ENCODE measurements at places on chromosomes 5 and 9.

- DNase-seq, result no peak
These were observed 80.9 kb downstream of the PIP5K1B start for GRCh38 chr9:68785965-68786364.

- DNase-seq, result no peak
These were observed 73.4 kb downstream of the HABP4 start for GRCh38 chr9:96523374-96523773.

GRCh38 chr9:77392328-77392727 is 215.0 kb downstream of the VPS13A start:
- DNase-seq, result no peak

DNA sequence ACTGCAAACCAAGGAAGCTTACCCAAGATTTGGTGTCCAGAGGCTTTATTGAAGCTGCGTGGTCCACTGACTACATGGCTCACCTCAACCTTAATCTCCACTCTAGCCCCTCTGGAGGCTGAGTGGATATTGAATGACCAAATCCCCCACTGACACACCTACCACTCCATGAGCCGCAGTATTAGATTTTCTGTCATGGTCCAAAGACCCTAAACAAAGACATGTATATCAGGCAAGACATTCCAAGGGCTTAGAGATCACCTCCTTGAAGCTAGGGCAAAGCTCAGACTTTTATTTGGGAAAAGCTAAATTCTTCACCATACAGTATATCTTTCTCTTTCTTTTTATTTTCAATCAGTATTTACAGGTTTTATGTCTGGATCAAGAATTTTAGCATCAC is 346.2 kb upstream of the CTNND2 start:
- no peak for DNase-seq

DNA sequence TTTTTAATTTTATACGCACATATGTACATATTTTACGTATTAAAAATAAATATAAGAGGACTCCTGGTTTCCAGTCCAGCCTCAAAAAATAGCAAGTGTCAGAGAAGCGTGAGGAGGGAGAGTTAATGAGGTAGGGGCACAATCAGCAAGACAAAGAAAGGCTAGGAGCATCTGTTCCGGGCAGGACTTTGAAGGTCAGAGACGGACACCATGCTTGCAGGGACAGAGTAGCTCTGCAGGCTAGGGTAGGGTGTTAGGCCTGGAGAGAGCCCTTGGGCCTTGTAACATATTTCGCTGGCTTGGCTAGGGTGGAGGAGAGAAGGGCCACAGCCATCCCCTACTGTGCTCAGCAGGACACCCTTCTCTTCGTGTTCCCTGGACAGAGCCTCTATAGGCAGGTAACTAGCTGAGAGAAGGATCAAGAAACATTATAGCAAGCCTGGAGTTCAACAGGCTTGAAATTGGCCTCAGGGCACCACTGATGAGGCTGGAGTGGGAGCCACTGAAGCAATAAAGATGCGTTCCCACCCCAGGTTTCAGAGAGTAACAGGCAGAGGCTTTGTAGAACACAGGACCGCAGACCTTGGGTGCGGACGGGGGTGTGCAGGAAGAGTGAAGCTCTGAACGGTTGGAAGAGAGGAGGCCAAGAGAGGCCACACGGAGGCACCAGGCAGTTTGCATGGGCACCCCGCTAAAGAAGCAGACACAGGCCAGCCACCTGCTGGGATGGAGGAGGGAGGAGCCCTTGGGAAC is 9.7 kb upstream of the IPPK start:
- no peak for DNase-seq

DNA sequence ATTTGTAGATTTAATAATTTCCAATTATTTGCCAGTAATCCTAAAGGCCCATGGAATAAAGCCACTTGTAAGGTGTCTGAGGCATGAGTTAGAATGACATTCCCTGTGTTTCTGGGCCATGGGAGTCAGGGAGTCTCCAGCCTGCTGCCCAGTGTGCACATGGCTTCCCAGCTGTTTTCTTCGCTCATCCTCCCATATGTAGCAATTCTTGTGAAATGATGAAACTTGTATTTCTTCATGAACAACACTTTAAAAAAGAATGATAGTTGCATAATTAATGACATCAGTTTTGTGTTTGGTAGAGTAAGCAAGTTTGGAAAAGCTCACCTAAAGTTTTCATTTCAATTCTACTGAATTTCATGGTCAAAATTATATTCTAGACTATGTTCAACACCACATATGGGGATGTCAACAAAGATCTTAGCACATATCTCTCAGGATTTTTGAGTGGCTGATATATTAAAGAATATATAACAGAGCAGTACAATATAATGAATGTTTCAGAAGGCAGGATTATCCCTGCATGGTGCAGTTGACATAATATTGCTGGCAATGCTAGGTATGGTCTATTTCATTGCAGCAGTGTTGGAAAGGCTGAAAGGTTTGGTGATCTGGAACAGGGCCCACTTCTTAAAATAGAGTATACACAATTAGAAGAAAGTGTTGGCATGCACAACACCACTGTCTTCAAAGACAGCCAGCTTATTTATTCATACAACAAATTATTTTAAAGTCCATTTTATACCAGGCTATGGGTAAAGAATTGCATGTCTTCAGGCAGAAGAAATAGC is 44.7 kb downstream of the GRIN3A start:
- DNase-seq, result no peak

DNA sequence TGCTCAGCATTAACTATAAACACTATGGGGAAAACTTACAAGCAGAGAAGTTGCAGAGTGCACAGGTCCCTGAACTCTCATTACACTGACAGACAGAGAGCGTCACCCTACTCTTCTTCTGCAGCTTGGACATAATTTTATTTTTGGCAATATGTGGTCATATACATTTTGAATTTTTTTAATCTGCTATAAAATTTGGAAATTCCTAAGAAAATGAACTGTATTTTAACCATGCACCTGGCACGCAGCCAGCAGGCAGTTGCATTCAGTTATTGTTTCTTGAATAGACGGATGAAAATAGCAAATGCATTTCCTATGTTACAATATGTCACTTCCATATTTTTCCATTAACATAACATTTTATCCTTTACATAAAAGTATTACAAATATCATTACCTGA is 100.2 kb downstream of the SLC25A46 start:
- no peak for DNase-seq

- no peak for DNase-seq
These were observed 181.9 kb downstream of the ZNF462 start for GRCh38 chr9:107044872-107045271.

DNA sequence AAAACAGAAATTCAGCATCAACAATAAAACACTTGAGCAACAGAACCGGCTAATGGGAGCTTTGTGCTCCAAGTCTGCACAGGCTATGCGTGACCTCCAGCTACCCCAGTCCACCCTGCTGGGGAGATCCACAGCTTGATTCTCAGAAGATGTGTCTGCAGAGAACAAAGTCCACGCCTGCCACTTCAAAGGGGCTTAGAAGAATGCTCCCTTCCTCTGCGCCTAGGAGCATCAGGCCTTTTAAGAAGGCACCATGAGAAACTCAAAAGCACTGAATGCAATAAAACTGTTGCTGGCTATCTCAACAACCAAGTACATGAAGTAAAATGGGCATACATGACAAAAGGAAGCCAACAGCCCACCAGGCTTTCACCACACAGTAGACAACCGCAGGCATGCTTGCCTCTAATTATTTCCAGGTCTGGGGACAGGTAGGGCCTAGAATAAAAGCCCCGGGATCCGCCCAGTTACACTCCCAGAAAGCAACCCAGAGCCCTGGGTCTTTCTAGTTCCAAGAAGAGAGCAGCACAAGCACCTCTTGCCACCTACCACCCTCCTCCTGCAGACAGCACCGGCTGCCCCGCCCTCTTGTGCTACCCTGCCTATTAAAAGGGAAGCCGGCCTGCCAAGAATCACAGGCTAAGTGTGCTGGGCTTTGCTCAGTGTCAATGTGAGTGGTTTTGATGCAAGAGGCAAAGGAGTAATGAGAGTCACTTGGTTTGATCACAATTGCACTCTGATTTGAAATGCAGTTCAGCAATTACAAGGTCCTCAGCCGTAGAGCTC is 123.2 kb downstream of the SPOCK1 start:
- DNase-seq, result no peak

- DNase-seq, result no peak
These were observed 73.0 kb upstream of the MPDZ start for GRCh38 chr9:13352451-13352979.

DNA sequence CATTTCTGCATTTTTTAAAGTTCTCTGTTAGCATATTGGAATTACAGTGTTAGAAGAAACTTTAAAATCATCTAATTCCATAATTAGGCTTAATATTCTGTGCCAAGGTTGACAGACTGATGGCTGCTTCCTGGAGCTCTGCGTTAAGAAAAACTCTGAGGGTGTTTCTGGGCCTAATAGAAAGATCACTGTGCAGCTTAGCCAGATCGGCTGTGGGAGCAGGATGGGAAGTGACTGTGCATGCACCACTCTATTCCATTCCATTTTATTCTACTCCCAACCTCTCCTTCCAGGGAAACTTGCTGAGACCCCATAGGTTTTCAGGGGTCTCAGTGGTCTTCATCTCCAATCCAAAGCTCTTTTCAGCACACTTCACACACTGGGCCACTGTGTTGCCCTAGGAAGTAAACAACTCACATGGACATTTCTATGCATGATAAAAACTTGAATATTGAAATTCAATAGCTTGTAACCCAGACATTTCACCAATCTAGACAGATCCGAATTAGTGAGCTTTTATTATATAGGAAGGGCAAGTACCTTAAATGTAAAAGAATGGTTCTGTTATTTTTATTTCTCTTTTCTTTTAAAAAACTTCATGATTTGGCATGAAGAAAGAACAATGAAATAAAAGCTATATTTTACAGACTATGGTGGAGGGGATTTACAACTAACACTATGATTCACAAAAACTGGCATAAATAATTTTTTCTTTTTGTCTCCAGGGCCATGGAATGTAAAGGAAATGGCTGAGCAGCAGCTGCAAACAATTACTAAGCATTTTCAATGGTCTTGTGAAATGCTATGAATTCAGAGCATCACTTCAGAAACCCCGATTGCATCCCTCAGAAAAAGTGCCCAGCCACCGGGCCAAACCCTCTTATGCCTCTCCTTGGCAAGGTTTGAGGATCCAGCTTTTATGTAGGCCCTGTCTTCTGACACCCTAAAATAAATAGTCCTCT is 51.4 kb upstream of the DAB2 start:
- no peak for DNase-seq

- peak; percentile 36 for DNase-seq
These were observed 19.9 kb downstream of the ABITRAM start for GRCh38 chr9:108953983-108954574.

GRCh38 chr5:15260356-15261268 is 239.4 kb upstream of the FBXL7 start:
- DNase-seq, result no peak

DNA sequence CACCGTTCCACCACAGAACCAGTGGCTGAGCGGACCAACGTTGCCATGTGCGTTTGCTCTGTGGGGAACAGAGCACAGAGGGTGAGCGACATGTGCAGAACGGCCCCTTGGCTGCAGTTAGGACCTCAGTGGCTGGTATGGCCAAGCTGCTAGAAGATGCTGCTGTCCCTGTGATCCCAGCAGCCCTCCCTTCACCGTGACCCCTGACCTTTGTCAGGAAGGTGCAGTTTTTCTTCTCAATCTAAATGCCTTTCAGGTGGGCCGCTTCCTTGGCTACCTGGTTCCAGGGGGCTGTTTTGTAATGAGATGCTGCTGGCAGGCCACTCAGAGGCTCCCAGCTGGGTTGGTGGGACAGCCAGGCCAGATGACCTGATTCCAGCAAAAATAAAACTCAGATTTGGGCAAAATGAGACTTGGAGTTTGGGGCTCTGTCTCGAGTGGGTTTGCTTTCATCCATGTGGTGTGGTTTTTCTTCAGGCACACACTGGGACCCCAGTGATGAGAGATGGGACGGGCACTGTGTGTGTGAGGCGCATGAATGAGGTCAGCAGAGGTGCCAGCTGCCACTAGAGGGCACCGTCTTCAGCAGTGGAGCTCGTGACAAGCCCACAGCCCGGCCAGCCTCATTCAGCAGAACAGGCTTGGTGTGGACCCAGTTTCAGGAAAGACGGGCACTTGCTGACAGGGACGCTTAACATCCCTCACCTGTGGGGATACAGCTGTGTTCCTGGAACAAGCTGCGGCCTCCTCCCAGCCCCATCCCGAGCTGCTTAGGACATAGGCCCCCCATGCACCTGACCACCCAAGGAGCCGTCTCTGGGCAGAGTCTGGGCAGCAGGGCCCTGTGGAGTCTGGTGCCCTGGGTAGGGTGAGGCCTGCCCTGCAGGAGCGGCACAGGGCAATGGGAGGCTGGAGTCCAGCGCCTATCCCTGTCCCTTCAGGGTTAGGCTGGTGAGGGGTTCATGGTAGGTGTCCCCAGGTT is 4.1 kb downstream of the MRPS2 start:
- peak; percentile 44 for DNase-seq

DNA sequence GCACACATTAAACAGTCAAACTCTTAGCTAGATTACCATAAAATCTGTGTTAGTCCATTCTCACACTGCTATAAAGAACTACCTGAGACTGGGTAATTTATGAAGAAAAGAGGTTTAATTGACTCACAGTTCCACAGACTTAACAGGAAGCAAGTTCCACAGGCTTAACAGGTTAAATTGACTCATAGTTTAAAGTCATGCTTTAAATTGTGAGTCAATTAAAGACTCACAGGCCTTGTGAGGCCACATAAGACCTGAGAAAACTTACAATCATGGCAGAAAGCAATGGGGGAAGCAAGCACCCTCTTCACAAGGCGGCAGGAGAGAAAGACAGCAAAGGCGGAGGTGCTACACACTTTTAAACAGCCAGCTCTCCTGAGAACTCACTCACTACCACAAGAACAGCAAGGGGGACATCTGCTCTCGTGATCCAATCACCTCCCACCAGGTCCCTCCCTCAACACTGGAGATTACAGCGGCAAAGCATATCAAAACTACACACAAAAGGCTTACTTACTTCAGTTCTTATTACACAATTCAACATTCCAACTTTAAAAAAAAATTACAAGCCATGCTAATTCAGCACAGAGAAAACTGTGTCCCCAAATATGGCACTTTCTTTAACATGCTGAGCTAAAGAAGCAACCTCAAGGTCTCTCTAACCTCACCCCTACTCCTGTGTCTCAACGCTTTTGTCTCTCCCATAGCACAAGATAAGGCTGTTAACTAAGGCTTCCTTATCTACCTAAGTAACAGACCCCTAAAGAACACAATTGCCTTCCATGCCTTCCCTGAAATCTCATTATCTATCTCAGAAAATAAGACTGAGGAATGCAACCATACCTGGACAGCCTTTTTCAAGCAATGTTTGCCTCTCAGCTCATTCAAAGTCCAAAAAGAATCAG is 805.1 kb downstream of the NR2F1-AS1 start:
- DNase-seq, result no peak

DNA sequence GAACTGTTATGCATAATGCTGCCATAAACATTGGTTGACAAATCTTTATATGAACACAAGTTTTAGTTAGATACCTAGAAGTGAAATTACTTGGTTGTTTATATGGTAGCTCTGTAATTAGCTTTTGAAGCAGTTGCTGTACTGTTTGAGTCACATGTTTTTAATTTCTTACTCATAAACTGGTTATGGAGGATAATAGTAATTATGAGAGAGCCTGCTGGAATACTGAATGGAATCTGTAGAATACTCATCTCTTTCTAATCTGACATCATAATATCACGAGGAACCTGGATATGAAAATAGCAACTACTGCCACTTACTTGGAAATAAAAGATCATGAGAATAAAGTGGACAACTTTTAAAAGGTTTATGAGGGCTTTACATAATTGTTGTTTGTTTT is 509.2 kb downstream of the CETN3 start:
- no peak for DNase-seq

- no peak for DNase-seq
These were observed 12.9 kb upstream of the ZNF782 start for GRCh38 chr9:96867079-96867804.

Data from C1 segment of cervical spinal cord (tissue), 14 donors.